ENCODE measurements at places on chromosomes 5 and 9. TPM values are rescaled to one million over a fixed set of nuclear protein-coding genes. Genes with fewer than 3 reads are reported as not detected.

C9orf153 gene
- not detected for total RNA-seq

SMIM33 gene
- 0.13 TPM for total RNA-seq

OR2S2 gene
- total RNA-seq = not detected

NR4A3 gene
- total RNA-seq = 9.1 TPM

C9orf43 gene
- 0.50 TPM for total RNA-seq

PCDH12 gene
- total RNA-seq = 14.1 TPM

FAXDC2 gene
- 14.1 TPM for total RNA-seq

DNA sequence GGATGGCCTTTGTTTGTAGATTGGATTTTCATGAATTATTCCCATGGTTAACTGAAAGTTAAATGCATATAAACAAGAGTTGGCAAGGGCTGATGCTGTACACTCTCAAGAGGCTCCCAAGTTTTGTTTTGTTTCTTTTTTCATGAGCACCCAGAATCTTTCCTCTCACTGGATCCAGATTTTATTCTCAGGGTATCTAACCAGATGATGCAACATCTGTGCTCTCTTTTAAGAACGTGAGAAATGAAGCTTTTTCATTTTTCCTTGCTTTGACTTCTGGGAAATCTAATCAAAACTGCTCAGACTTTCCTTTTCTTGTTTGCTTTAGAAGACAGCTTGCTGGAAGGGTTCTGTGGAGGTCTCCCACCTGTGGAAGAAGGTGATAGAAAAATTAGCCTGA, 142.7 kb upstream of the SLC12A2 start:
- no peaks in the 10 kb centered on the region for H3K27me3 ChIP-seq
- no peak for DNase-seq
- no peaks in the 10 kb centered on the region for H3K36me3 ChIP-seq

DNA sequence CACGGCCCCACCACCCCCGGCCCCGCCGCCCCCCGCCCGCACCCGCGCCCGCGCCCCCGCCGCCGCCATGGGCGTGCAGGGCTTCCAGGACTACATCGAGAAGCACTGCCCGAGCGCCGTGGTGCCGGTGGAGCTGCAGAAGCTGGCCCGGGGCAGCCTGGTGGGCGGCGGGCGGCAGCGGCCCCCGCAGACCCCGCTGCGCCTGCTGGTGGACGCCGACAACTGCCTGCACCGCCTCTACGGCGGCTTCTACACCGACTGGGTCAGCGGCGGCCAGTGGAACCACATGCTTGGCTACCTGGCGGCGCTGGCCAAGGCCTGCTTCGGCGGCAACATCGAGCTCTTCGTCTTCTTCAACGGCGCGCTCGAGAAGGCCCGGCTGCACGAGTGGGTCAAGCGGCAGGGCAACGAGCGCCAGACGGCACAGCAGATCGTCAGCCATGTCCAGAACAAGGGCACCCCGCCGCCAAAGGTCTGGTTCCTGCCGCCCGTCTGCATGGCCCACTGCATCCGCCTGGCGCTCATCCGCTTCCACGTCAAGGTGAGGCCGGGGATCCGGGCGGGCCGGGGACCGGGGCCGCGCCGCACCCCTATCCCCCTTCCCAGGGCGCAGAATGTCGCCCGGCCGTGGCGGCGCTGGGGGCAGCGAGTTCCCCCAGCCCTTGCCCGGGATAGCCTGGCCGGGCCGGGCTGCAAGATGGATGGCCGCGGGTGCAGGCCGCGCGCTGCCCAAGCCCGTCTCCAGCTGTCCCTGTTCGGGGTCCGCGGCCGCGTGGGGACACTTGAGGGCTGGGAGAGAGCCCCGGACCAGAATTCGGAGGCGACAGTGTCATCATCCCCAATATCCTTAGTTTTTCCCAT, 594 bp downstream of the FAM120A start:
- H3K27me3 ChIP-seq = no peaks in the 10 kb centered on the region
- H3K36me3 ChIP-seq = peaks cover 14% of the 10 kb centered on the region
- H3K27ac ChIP-seq = peak overlapping the region; percentile 88
- no peaks in the 10 kb centered on the region for H3K4me1 ChIP-seq

DNA sequence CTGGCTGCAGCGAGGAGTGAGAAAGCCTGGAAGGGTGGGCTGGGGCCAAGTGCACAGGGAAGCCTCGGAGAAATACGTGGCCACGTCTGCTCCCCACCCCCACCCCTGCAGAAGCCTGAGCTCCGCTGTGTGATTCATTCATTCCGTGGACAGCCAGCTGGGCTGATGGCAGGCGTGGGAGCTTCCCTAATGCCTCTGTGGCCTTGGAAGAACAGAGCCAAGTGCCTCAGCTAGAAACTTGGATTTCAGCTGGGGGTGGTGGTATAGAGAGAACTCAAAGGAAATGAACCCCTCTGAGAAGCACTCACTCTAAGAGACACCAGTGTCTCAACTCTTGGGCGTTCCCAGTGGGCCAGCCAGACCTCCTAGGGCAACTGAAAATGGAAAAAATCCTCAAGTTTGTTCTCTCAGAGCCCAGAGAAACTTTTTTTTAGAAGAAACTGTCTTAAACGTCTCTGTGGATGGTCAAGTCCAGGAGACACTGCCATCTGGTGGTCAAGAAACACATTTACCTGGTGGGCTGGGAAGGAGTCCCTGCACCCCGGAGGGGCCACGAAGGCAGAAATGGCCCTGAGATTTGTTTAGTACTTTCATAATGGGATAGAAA, 18.0 kb downstream of the ATOX1 start:
- H3K27ac ChIP-seq = peak overlapping the region; percentile 62
- H3K4me1 ChIP-seq = no peaks in the 10 kb centered on the region
- no peaks in the 10 kb centered on the region for H3K27me3 ChIP-seq

DNA sequence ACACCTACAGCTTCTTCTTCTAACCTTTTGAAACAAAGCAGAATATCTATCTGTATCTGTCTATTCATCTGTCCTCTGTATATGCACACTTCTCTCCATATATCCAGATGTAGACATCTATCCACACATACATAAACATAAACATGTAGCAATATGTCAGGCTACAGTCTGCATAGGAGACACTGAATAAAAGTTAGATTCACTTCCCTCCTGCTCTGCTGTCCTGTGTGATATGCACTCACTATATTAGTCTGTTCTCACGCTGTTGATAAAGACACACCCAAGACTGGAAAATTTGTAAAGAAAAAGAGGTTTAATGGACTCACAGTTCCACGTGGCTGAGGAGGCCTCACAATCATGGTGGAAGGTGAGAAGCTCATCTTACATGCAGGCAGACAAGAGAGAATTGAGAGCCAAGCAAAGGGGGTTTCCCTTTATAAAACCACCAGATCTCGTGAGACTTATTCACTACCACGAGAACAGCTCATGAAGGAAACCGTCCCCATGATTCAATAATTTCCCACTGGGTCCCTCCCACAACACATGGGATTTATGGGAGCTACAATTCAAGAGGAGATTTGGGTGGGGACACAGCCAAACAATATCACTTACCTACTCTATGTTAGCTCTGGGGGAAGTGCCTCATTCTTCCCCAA, 24.1 kb downstream of the RANBP3L start:
- H3K27ac ChIP-seq = no peak overlapping the region
- no peak overlapping the region for H3K4me3 ChIP-seq
- DNase-seq = no peak

- no peaks in the 10 kb centered on the region for H3K36me3 ChIP-seq
- H3K4me1 ChIP-seq = no peaks in the 10 kb centered on the region
- H3K4me3 ChIP-seq = no peak overlapping the region
- no peak for DNase-seq
- no peak overlapping the region for H3K27ac ChIP-seq
These were observed 29.6 kb upstream of the ASS1 start for GRCh38 chr9:130414910-130415746.

DNA sequence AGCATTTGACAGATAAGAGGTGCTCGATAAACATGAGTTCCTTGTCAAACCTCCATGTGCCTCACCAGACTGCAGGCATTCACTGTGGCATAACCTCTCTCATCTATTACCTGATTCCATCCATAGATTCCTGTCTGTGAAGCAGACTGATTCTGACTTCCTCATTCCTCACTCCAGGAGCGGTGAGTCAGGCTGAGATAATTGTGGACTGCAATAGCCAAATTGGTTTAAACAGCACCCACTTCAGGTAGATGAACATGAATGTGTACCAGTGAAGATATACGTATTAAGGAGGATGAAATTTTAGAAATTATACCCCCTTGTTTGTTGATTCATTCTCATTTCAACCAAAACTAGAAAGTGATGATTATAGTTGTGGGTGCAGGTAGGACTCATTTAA, 391.2 kb downstream of the HINT1 start:
- no peak overlapping the region for H3K4me3 ChIP-seq
- H3K27me3 ChIP-seq = no peaks in the 10 kb centered on the region
- H3K36me3 ChIP-seq = no peaks in the 10 kb centered on the region
- no peak for DNase-seq
- H3K27ac ChIP-seq = no peak overlapping the region

- H3K27ac ChIP-seq = no peak overlapping the region
- peaks cover 62% of the 10 kb centered on the region for H3K27me3 ChIP-seq
- DNase-seq = peak; percentile 42
- no peaks in the 10 kb centered on the region for H3K4me1 ChIP-seq
- no peak overlapping the region for H3K4me3 ChIP-seq
- no peaks in the 10 kb centered on the region for H3K36me3 ChIP-seq
These were observed 4.4 kb upstream of the MSX2 start for GRCh38 chr5:174719793-174720611.

- H3K36me3 ChIP-seq = no peaks in the 10 kb centered on the region
- peak overlapping the region; percentile 73 for H3K4me3 ChIP-seq
- no peaks in the 10 kb centered on the region for H3K27me3 ChIP-seq
- DNase-seq = peak; percentile 91
- H3K4me1 ChIP-seq = peaks cover 9% of the 10 kb centered on the region
These were observed 718 bp upstream of the DENND4C start for GRCh38 chr9:19229595-19230354.

GRCh38 chr5:66415208-66415607, 181.0 kb upstream of the MAST4 start:
- no peaks in the 10 kb centered on the region for H3K4me1 ChIP-seq
- H3K4me3 ChIP-seq = no peak overlapping the region
- no peak overlapping the region for H3K27ac ChIP-seq
- no peaks in the 10 kb centered on the region for H3K36me3 ChIP-seq

- DNase-seq = no peak
- no peaks in the 10 kb centered on the region for H3K36me3 ChIP-seq
- H3K27me3 ChIP-seq = no peaks in the 10 kb centered on the region
- no peak overlapping the region for H3K27ac ChIP-seq
- H3K4me1 ChIP-seq = no peaks in the 10 kb centered on the region
These were observed 276.9 kb downstream of the OSTF1 start for GRCh38 chr9:75365196-75365595.

- no peak overlapping the region for H3K4me3 ChIP-seq
- no peaks in the 10 kb centered on the region for H3K4me1 ChIP-seq
- no peak overlapping the region for H3K27ac ChIP-seq
- no peaks in the 10 kb centered on the region for H3K27me3 ChIP-seq
- no peak for DNase-seq
These were observed 50.8 kb upstream of the PCSK1 start for GRCh38 chr5:96483878-96484277.
